Stimulated activated CD8-positive, alpha-beta memory T cell treated with anti-CD3 and anti-CD28 coated beads, Interleukin-4, amount 100 ng/mL, for 1 hour (primary cell): ENCODE measurements at places on chromosomes 13 and 19.

DNA sequence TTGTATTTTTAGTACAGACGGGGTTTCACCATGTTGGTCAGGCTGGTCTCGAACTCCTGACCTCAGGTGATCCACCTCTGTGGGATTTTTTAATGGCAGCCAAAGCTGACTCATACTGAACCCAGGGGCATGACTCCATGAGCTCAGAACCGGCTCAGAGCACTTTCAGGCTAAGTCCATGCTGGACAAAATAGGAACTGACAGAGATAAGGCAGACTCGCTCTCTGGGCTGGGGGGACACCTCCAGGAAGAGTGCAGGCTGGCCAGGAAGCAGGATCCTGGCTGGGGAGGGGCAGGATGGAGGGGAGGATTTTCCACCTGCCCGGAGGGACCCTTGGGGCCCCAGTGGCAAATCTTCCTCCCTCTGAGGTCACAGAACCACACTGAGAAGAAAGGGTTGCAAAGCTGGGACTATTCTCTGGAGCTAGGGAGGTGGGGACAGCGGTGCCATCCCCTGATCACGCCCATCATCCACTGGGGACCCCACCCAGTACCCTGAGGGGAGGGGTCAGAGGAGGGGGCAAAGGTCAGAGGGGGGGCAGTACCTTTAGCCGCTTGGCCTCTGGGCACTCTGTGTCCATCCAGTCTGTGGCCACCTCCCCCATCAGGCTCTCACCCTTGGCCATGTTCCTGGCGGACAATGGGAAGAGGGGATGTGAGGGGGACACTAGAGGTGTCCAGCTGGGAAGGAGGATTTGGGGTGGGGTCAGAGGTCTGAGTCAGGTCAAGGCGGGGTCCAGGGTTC, 31.1 kb downstream of the NOTCH3 start:
- DNase-seq = no peak

GRCh38 chr19:41546386-41546789, 29.6 kb upstream of the CEACAM21 start:
- DNase-seq = no peak

GRCh38 chr13:25455146-25455545, 83.4 kb downstream of the ATP8A2 start:
- DNase-seq = no peak

DNA sequence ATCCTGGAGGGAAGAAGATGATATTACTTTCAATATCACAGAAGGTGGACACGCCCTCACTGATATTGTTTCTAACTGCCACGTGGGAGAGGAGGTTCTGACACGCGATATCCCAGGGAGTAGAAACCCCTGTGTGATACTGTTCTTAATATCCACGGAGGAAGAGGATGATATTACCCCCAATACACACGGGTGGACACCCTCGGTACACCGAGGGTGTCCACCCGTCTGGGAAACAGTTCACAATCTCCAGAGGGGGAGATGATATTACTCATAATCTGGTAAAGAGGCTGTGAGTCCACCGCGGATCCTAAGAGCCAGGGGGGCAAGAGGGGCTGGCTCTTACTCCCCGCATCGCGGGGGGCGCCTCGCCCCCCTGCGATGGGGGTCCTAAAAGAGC, 29.7 kb upstream of the RGCC start:
- no peak for DNase-seq

GRCh38 chr13:97369261-97369893, 64.6 kb upstream of the RAP2A start:
- DNase-seq = no peak

GRCh38 chr13:94988654-94989053, 276.3 kb upstream of the SOX21 start:
- DNase-seq = no peak

GRCh38 chr13:79775830-79776229, 294.9 kb downstream of the NDFIP2 start:
- no peak for DNase-seq

DNA sequence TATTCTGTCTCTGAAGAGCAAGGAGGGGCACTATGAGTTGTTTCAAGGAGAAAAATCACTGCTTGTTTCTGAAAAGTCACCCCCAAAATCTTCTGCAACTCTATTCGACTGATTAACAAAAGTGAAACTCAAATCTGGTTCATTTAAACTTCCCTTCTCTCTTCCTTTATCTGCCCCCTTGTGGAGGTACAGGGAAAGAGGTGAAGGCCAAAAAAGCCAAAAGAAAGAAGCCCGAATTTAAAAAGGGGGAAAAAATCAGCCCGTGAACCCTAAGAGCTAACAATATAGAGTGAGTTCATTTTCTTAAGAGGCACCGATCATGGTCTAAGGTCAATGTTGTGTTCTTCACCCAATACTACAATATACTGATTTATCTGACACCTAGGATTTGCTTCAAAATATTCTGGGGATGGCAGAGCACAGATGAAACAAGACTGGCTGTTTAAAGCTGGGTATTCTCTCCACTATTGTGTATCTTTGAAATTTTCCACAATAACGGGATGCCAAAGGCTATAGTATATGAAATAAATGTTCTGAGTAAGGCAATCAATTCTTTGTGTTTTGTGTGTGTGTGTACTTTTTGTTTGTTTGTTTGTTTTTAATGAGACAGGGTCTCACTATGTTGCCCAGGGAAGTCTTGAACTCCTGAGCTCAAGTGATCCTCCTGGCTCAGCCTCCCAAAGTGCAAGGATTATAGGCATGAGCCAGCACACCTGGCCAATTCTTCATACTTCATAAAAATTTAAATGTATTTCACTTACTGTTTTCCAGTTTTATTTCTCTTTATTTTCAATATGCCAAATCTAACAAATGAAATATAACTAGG, 55.0 kb upstream of the EEF1AKMT1 start:
- no peak for DNase-seq

DNA sequence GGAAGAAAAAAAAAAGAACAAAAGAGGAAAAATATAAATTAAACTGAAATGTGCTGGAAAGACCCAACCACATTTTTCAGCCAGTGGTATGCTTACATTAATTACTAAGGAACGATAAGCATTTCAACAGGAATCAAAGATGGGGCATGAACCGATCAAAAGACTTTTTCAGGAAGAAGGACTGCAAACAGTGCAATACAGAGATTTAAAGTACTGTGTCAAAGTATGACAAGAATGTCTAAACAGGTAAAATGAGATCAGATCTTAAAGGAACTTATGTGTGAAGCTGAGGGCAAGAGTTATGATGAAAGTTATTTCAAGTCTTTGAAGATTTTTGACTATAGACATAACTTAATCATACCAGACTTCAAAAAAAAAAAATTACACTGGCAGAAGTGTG, 1761.8 kb downstream of the SLITRK5 start:
- DNase-seq = no peak

DNA sequence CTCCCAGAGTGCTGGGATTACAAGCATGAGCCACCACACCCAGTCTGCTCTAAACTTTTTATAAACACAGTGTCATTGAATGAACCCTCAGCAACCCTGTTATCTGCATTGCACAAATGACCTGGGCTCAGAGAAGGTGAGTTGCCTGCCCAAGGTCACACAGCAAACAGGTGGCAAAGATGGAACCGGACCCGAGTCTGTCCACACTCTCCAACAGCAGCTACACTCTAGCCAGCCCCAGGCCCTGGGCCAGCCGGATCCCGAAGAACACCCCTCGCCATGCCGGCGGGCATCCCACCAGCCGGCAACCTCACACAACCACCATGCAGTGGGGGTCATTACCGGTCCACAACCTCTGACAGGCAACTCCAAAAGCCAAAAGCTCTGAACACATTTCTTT, 14.5 kb downstream of the ERCC2 start:
- DNase-seq = no peak
